ENCODE measurements at places on chromosomes 4 and X.

- DNase-seq: no peak
Measured at GRCh38 chr4:7736436-7737267, 203.0 kb downstream of the AFAP1 start.

DNA sequence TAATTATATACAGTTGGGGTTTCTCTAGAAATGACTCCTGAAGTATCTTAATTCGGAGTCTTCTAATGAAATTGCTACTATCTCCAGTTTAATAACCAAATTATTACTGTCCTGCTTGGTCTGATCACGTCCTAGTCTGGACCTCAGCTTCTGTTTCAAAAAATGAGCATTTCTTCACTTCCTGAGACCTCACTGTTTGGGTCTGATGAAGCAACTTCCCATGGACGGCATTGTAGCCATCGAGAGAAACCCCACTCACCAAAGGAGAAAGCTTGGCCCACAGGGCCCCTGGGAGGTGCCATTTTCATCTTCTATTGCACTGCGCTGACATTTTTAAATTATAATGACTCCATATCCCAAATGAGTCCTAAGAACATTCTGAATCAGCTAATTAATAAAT, 178.0 kb downstream of the MGST2 start:
- DNase-seq: no peak

- DNase-seq: no peak
Measured at GRCh38 chr4:127781300-127782024, 660 bp upstream of the HSPA4L start.

DNA sequence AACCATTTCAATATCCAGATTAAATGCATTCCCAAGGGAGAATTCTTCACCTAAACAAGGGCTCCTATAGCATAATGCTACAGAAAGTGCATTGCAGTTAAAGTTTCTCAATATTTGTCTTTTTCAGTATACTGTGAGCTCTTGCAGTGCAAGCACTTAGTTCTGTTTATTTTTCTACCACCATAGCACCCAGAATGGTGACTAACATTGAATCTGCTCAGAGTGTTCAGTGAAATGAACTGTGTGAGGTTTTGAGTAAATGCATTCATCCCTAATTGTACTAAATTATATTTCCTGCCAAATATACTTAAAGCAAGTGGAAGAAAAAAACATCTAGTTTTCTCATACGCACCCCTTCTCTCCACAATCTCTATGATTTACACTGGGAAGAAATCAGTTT, 383.9 kb downstream of the PCDH7 start:
- no peak for DNase-seq

DNA sequence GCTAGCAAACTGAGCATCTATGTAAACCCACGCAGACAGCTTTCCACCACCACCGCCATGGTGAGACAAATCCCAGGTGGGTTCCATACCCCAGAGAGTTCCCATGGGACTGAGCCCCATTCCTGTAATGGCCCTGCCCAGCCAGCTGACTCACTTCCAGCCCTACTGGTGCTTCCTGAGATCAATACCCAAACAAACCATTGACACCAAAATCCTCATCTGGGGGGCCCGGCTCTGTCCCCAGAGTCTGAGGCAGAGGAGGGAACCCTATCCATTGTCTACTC, 30.1 kb upstream of the JAKMIP1 start:
- no peak for DNase-seq

DNA sequence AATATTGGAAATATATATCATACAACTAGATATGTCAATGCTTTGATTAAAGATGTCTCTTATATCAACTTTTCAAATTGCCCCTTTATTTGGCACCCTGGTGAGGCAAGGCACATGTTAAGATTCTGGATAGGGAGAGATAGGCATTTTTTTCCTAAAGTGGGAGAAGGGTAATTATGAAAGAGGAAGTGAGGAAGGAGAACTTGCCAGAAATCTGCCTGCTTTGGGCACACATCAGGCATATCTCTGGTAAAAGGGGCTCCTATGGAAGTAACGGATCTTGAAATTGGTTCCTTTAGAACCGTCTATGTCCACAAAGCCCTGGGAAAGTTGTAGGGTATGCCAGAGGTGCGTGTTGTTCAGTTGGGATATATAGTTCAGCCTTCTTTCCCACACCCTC, 5.7 kb downstream of the IL15 start:
- no peak for DNase-seq

DNA sequence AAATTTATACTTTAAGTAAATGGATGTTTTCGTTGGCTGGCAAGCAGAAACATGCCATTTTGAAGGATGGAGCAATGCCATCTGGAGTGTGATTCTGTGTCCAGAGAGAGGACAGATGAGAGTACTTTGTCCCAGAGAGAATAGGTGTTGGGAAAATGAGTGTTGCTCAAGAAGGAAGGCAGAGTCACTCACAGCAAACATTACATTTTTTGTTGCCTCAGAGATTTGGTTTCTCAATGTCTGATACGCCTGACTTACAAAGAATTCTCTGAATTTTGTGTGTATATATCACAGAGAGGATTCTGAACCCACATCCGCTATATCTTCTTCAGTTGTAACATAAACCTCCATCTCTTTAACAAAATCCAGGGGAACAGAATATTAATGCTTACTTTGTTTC, 102.8 kb upstream of the PCDH18 start:
- DNase-seq: no peak

- peak; percentile 23 for DNase-seq
Measured at GRCh38 chrX:17242470-17242869, 132.5 kb upstream of the NHS start.

- DNase-seq: no peak
Measured at GRCh38 chr4:147638942-147639341, 21.7 kb downstream of the TMEM184C start.

GRCh38 chr4:37388681-37389365, 144.3 kb downstream of the NWD2 start:
- DNase-seq: no peak

GRCh38 chrX:24728530-24728929, 34.8 kb downstream of the POLA1 start:
- DNase-seq: no peak

- DNase-seq: no peak
Measured at GRCh38 chr4:8260656-8261111, 8.9 kb upstream of the HTRA3 start.

Data from stimulated activated naive CD8-positive, alpha-beta T cell treated with anti-CD3 and anti-CD28 coated beads, Interleukin-15, Interleukin-2, amounts not matched to agents 100 U/mL and 50 U/mL, for 24 hours (primary cell).